Kidney tubule cell (primary cell): ENCODE measurements at places on chromosomes 6 and 20.

DNA sequence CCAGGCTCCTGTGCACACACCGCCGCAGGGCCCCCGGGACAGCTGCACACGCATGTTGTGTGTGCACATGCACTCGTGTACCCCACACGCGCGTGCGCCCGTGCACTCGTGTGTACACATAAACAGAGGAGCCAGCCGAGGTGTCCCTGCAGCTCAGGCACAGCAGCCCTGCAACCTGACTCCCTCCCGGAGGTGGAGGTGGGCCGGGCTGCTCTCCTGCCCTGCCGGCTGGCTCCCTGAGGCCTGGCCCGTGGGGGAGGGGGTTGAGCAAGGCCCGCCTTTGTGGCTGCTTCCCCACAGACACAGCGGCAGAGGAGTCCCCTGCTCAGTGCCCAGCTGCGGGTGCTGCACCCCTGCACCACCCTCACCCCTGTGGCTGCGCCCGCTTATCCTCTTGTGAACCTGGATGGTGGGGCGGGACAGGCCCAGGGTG is 624 bp downstream of the RBBP8NL start:
- no peak for DNase-seq

DNA sequence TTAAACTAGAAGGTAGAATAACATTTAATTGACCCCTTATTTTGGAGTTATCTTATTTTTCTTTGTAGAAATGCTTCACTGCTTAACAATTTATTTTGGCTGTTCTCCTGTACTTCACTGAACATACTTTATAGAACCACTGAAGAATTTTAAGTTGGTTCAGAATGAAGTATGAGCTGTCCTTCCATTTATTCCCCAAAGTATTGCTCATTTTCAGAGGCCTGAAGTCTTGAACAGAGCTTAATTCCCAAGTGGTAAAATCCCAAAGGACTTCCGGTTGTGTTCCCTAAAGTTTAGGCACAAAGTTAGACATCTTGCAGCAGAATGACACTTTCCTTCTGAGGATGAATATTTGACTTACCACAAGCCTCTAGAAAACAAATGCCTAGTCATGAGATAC is 233.3 kb downstream of the TINAG start:
- DNase-seq = no peak

DNA sequence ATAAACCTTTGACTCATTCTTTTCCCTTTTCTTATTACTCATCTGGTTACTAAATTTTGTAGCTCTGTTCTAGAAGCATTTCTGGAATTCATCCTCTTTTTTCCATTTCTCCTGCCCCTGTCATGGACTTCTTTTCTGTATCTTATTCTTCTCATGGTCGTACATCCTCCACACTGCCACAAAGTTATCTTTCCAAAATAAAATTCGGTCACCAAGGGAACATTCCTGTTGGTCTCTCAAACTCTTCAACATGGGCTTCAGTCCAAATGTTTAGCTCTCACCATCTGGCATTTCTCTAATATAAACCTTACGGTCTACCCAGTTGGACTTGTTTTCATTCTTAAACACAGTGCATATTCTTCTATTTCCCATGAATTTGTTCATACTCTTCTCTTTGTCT is 428.8 kb upstream of the ID4 start:
- no peak for DNase-seq

DNA sequence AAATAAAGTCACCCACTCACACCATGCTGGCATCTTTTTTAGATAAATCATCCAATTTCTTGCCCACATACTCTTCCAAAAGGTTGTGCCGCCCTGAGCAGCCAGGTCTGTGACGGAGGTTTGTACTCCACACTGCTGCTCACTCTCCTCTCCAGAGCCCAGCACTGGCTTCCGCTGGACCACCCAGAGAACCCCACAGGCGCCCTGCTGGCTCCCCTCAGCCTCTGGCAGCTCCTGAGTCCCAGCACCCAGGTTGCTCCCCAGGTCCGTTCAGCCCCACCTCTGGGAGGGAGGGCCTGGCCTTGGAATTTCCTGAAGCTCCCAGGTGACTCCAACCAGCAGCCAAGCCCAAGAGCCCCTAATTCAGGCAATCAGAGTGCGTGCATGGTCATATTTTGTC is 131.7 kb upstream of the CST7 start:
- DNase-seq = no peak

- DNase-seq = no peak
Measured at GRCh38 chr20:46120136-46120535, 2.0 kb downstream of the CD40 start.

GRCh38 chr6:44829836-44830235 is 442.3 kb downstream of the CDC5L start:
- no peak for DNase-seq

DNA sequence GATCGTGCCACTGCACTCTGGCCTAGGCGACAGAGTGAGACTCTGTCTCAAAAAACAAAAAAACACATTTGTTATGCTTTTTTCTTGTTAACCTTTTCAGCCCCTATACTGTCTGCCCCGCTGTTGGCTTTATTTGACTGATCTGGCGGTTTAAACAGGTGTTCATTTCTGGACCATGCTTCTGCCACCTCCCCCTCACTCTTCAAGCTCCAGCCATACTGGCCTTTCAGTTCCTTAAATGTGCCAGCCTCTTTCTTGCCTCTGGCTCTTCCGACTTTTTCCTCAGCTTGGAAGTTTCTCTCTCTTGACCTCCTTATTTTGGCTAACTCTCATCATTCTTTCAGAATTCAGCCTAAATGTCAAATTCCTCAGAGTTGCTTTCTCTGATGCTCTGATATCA is 35.2 kb upstream of the TXLNB start:
- no peak for DNase-seq

DNA sequence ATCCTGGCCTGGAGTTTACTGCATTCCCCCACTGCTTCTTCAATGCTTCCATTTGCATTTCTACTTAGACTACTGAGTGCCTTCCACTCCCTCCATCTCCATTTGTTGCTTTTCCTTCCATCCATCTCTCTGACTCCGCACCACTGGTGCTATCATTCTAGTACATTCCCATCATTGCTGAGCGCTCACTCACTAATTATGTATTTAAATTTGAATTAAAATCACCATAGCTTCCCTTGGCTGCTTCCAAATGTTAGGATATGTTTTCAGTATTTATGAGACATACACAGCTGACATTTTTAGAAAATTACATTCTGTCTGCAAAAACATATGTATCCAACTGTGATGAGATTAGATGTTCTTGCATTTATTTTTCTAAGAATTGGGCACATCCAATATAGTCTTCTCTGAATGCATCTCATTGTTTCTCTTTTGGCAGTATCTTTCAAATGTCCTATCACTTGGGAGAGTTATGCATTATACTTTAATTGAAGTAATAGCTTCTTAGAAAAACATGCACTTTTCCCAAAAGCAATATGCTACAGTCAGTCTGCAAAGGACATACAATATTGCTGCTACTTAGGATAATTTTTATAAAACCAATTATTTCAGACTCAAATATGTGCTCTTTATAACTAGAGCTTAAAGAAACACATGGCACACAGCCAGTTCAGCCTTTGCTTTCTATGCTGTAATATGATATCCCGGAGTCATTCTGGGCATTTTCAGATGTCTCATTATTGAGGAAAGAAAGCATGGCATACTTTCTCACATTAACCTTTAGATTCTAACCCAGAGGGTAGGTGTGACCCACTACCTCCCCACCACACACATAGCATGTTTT is 12.1 kb upstream of the COL21A1 start:
- no peak for DNase-seq

DNA sequence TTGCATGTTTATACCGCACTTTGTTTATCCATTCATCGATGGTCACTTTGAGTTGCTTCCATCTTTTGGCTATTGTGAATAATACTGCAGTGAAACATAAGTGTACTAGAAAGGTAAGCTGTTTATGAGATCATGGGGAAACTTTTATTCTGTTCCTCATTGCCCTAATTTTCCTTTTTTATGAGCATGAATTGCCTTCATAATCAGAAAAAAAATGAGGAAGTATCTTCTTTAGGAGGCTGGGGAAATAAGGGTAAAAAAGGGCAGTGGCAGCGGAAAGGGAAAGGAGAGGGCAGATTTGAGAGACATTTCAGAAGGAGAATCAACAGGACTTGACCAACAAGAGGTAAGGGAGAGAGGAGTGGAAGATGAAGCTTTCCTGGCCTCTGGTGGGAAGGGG is 14.3 kb upstream of the SERINC3 start:
- DNase-seq = no peak

DNA sequence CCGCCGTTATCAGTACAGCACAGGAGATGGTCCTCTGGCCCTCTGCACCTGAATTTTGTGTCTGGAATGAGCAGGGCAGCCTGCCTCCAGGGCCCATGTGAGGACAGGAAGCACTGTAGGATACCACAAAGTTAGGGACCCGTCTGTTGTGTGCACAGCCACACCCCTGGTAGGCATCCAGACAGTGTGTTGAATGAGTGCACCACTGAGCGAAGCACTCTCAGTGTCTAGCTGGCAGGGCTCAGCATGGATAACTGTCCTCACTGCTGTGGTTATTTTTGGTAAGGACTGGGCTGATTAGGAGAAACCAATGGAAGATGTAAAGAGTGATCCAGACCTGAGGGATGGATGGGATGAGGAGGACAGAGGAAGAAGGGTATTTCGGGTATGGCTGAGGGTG is 178.7 kb downstream of the CLIC5 start:
- no peak for DNase-seq

GRCh38 chr6:127963495-127963894 is 62.6 kb upstream of the THEMIS start:
- DNase-seq = no peak

DNA sequence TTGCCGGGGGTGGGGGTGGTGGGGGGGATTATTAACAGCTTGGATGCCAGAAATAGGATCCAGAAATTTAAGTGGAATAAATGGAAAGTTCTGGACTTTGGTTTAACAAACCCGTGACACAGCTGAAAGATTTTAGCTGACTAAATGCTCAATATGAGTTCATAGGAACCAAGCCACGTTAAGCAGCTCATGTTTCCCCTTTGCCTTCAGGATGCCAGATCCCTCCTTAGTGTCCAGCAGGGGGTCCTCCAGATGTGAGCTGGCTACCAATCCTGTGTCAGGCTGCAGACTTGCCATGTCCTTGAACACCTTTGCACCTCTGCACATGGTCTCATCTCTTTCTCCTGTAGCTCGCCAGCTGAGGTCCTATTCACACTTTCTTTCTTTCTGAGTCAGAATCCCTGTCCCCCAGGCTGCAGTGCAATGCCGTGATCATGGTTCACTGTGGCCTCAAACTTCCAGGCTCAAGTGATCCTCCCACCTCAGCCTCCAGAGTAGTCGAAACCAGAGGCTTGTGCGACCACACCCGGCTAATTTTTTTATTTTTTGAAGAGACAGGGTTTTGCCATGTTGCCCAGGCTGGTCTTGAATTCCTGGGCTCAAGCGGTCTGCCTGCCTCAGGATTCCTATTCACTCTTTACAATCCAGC is 133.3 kb upstream of the ARMC2 start:
- peak; percentile 57 for DNase-seq

DNA sequence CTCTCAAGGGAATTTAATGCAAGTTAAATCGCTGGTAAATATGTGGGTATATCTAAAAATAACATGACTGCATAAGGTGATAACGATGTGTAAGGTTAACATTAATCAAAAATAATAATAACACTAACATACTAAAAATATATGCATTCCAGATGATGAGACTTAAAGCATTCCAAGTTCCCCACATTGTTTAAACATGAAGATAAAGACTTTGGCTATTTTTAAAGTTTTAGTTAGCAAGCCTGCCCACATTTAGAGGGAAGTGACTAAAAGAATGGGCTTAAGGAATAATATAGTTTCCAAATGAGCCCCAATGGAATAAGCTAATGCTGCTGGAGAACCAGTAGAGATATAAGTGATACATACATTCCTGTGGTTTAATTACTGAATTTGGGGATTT is 941.3 kb downstream of the TBC1D32 start:
- no peak for DNase-seq

GRCh38 chr6:153957394-153957793 is 81.6 kb upstream of the OPRM1 start:
- no peak for DNase-seq

DNA sequence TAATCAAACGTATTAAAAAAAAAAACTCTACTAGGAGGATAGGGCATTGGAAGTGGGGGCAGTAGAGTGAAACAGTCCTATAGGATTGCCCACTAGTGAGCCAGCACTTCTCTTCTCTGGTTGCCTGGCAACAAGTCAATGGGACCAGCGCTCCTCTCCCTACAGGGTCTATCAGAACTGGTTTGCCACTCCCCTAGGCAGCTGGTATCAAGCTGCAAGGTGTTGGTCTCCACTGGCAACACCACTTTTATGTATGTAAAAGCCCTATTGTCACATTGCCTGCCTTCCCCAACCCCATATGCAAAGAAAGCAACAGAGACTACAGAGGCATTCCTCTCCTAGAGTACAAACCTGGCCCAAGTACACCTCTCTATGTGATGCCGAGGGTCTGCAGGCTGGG is 166.9 kb upstream of the MCHR2 start:
- no peak for DNase-seq

GRCh38 chr6:144675231-144675861 is 390.2 kb downstream of the UTRN start:
- DNase-seq = peak; percentile 72

GRCh38 chr20:14947946-14948345 is 610.5 kb upstream of the FLRT3 start:
- DNase-seq = no peak

GRCh38 chr6:43455531-43456428 is at the start of gene DLK2:
Gene DLK2 (minus strand): TSS chr6:43455548. CDS start chr6:43454825, 723 bp downstream.
- DNase-seq = no peak

DNA sequence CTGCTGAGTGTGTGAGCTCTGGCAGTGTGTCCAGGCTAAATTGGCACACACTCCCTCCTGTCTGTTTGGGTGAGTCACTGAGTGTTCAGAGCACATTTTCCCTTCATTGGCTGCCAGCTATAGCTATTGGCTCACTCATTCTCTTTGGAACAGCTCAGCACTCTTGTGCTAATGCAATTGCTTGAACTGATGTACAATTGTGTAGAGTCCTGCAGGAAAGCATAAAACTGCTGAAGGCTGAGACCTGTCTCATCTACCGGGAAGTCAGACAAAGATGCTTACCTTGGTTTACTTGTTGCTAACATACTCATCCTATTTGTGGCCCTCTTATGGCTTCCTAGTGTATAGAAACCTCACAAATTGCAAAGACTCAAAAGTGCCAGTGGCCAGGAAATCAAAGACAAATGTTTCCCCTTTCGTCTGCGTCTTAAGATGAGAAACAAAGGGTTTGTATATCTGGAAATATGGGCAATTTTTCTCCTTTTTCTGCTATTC is 351.0 kb downstream of the BCKDHB start:
- peak; percentile 88 for DNase-seq

DNA sequence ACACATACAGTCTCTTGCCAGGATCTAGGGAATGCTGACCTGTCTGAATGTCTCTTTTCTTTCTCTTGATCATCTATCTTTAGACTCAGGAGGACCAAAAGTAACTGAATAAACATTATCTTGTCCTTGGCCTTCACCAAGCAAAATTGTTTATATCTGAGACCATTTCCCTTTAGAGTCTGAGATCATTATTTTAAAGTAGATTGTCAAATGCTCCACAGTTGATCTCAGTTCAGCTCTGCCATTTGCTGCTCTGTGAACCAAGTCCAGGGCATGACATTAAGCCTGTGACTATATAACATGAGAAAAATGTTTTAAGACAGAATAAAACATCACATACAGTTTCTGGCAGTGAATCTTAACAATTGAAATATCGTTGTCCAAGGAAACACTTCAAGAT is 148.3 kb upstream of the NRSN1 start:
- no peak for DNase-seq
